ENCODE measurements at places on chromosomes 7 and 10.
A peak's percentile ranks its signal among the peaks of the same experiment; 100 is the strongest.

GRCh38 chr7:64559206-64559605, 3.7 kb downstream of the ZNF680 start:
- DNase-seq, result peak; percentile 70

DNA sequence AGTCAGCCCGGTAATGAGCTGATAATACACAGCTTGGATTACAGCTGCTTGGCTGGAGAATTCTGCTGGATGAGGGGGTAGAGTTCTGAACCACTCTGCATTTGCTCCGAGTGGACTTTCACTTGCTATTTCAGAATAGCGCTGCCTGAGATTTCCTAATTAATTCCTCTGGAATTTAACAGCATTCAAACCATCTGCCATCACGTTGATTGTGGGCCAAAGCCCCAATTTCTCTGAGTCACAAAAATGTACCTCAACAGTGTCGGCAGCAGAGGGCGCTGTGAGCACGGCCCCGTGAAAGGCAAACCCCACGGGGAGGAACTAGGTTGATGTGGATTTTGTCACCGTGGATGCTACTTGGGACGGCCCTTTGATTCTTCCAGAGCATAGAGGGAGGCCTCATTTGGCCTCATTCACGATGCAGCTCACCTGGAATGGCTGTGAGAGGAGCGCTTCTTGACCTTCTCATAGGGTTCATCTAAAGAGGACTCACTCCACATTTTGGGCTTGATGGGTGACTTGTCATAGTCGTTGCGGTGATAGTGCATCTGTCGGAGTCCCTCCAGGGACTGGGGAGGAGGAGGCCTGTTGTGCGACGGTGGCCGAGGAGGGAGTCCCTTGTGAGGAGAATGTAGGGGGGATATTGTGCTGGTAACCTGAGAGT, 73.3 kb downstream of the PRPF18 start:
- DNase-seq, result peak; percentile 77

DNA sequence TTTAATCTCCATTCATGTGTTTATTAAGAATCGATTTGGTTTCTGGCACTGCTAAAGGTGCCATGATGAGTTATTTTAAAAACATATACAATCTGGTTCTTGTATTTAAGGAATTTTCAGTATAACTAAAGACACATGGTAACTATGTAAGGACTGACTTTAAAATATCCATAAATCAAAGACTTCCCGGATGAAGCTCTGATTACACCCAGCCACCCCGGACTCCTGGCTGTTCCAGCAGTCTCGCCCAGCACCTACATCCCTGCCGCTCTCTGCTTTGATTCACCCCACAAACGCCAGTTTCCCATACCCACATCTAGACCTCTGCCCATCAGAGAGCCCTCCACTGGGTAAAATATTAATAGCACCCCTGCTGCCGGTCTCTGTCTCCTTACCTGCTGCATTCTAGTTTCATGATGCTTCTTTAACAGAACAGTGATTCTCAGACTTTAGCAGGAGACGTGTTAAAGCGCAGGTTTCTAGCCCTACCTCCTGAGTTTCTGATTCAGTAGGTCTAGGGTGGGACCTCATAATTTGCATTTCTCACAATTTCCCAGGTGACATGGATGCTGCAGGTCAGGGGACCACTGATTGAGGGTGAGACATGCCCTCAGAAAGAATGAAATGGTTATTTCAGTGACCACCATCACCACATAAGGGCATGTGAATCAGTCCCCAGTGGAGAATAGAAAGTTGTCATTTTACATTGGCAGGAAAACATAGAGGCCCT, 185.7 kb downstream of the KIAA1217 start:
- no peak for DNase-seq

DNA sequence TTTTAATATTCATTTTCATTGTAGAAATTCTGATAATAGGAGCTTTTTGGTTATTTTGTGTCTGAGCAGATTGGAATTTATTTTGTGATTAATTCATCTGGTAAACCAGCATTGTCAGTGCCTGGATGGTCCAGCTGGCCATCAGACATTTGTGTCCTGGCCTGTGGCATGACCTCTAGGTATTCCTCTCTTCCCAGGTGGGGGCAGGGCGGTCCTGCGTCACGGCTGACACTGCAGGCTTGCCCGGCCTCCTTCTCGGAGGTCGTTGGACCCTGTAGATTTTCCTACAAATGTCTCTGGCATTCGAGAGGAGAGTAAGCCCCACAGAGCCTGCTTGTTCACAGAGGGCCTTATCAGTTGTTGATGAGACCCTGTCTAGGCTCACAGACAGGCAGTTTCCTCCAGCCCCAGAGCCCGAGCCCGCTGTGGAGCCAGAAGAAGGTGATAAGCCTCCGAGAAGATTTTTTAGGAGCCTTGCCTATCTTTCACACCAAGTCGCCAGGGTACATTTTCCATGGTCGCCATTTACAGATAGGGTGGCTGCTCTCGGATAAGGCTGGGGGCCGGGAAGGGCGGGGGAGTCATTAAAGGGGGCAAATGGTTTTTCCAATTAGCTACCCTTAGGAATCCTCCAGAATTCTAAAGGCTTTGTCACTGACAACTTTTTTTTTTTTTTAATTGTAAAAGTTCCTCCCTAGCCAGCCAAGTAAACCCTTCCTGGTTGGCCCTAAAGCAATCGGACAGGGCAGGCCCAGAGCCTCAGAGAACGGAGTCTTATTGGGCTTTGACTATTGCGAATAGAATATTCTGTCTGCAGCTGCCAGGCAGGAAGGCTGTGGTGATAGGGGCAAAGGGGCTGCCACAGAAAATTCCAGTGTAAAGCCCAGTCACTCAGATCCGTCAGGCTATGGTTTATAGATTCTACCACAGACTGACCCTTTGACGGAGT, 78.1 kb upstream of the TBX20 start:
- DNase-seq, result no peak

DNA sequence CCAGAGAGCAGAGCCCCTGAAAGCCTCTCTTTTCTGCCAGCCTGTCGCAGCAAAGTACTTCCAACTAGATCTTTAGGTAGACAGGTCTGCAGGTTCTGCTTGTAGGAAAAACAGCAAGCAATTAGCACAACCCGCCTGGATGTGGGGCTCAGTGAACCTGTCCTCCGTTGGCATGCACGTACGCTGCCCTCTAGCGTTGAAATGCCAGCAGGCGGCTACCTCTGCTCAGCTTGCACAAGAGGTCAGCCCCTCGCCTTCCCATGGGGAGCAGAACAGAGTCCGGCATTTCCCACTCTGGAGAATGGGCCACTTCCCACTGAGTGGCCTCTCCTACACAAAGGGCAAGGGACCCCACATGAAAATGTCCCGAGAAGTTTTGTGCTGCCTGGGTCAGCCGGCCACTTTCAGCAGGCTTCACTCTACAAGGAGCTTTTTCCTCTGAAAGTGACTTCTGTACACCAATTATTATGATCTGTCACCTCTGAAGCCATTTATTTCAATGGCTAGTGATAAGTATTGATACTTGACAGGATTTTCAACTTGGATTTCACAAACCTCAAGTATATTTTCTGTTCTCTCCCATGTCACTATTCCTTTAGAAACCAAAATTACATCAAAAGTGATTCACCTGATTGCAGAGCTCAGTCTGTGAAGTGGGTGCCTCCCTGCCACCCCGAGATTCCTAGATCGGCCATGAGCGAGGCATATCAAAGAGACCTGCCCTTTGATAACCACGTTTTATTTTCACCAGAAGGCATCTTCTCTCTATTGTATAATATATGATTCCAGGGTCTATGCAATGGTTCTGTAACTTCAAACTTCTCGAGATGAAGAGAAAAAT, 56.7 kb downstream of the JCAD start:
- peak; percentile 73 for DNase-seq

Measured in GM23248 (cell line).